Left forelimb (tissue), 1 donor: ENCODE measurements at places on chromosomes 4 and X.
A peak's percentile ranks its signal among the peaks of the same experiment; 100 is the strongest.

DNA sequence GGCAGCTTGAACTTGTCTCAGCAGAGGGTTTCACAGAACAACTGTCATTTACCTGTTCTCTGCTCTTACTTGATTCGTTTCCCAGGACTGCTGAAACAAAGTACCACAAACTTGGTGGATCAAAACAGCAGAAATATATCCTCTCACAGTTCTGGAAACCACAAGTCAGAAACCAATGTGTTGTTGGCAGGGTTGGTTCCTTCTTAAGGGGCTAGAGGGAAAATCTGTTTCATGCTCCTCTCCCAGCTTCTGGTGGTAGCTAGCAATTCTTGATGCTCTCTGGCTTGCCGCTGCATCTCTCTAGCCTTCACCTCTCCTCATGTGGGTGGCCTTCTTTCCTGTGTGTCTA is 4.7 kb downstream of the TLR8 start:
- no peak for DNase-seq

- DNase-seq = peak; percentile 86
Measured at GRCh38 chr4:165207431-165208220, at the start of gene KLHL2. TSS of gene KLHL2 (plus strand) at chr4:165207561. CDS start at chr4:165207877, 316 bp downstream.

DNA sequence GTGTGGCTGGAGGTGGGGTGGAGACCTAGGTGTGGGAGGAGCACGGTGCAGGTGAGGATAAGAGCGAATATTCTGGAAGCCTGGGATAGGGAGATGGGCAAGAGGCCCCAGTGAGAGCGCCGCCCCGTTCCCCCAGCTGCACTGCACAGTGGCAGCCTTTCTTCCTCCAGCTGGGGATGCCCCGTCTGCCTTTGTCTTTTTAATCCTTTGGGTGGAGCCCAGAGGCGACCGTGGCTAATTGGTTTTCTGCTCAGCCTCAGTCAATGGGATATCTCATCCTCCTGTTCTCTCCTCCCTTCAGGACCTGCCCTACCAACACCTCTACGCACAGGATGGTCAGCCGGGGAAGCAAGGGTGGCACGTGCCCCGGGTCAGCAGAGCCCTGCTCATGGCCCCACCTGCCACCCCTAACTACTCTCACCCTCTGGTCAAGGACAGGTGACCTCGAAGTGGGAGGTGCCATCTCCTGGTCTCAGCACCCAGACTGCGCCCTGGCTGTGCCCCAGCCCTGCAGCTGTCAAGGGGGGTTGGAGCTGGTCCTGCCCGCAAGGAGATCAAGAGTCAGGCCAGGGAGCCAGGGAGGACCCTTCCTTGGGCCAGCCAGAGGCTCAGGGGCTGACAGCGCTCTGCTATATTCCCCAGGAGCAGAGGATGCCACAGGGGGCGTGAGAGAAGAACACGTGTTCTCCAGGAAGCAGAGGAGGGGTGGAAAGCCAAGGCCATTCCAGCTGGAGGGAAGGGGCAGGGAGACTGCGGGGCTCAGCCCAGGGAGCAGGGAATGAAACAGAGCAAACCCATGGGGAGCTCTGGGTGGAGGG is 64.0 kb downstream of the ADRA2C start:
- DNase-seq = no peak

- no peak for DNase-seq
Measured at GRCh38 chrX:142095651-142096245, 109.3 kb downstream of the MAGEC2 start.
